KBM-7 (cell line): ENCODE measurements at places on chromosomes 3 and 15.

- no peak for DNase-seq
Measured at GRCh38 chr3:8298021-8298954, 203.3 kb upstream of the LMCD1 start.

GRCh38 chr15:88012688-88013087 is 243.9 kb downstream of the NTRK3 start:
- no peak for DNase-seq

DNA sequence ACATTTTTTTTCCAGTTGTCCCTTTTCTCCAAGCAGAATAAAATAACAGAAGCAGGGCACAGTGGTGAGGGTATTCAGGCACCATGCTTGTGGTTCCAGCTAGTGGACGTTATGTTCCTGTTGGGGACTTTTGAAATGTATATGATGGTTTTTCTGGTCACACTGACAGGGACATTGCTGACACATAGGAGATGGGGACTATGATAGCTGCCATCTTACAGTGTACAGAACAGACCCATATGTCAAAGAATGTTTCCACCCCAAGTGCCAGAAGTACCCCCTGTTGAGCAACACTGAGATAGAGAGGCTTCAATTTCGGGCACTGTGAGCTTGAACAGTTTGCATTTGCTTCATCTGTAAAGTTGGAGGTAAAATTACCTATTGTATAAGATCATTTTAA is 38.6 kb downstream of the MCTP2 start:
- no peak for DNase-seq

DNA sequence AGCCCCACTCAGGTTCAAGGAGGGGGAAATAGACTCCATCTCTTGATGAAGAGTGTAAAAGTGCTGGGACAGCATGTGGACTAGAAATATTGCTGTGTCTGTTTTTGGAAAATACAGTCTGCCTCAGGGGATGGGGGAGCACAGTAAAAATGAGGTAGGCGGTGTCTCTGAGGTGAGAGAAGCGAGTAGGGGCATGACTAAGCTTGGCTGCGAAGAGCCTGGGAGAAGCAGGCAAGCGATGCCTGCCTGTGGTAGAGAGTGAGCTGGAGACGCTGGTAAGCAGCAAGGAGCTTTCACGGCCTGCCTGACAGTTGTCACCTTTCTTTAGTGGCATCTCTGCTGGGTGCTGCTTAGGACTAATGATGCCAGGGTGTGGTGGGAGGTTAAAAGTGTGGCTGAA is 49.0 kb upstream of the DCLK3 start:
- no peak for DNase-seq

- DNase-seq, result no peak
Measured at GRCh38 chr15:70133296-70133695, 35.6 kb upstream of the TLE3 start.

DNA sequence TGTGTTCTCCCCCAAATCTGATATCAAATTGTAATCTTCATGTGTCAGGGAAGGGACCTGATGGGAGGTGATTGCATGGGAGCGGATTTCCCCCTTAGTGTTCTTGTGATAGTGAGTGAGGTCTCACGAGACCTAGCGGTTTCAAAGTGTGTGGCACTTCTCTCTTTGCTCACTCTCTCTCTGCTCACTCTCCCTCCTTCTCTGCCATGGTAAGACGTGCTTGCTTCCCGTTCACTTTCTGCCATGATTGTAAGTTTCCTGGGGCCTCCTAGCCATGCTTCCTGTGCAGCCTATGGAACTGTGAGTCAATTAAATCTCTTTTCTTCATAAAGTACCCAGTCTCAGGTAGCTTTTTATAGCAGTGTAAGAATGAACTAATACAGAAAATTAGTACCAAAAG is 30.6 kb upstream of the OR5H6 start:
- DNase-seq, result peak; percentile 27

DNA sequence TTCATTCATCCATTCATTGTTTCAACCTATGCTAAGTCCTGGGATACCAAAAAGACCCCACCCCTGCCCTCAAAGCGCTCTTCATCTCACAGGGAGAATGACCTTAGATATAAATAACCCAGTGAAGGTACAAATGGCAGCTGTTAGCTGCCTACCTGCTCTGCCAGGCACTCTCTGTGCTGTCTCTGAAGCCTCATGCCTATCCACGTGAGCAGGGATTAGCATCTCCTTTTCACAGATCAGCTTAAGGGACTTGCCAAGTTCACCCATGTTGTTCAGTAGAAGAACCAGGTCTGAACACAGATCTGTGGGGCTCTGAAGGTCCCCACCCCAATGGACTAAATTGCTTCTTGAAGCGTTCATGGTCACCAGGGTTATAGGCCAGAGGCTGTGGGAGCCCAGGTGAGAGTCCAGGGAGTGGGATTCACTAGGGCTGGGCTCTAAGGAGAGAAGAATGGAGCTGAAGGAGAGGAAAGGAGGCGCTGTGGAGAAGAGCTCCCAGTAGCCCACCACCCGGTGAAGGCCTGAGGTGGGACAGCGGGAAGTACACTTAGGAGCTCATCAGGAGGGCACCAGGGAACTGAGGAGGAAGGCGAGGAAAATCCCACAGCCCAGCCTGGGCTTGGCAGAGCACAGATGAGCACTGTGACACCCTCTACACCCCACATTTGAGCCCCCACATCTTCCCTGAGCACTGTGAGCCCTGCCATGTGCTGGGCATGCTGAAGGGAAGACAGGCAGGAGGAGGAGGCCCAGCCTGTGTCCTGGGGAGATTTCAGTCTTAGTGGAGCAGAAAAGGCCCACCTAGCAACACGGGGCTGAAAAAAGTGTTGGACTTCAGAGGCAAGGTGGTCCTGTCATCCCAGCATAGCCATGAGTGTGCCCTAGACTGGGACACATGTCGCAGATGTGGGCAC is 20.4 kb downstream of the RBP1 start:
- DNase-seq, result no peak

DNA sequence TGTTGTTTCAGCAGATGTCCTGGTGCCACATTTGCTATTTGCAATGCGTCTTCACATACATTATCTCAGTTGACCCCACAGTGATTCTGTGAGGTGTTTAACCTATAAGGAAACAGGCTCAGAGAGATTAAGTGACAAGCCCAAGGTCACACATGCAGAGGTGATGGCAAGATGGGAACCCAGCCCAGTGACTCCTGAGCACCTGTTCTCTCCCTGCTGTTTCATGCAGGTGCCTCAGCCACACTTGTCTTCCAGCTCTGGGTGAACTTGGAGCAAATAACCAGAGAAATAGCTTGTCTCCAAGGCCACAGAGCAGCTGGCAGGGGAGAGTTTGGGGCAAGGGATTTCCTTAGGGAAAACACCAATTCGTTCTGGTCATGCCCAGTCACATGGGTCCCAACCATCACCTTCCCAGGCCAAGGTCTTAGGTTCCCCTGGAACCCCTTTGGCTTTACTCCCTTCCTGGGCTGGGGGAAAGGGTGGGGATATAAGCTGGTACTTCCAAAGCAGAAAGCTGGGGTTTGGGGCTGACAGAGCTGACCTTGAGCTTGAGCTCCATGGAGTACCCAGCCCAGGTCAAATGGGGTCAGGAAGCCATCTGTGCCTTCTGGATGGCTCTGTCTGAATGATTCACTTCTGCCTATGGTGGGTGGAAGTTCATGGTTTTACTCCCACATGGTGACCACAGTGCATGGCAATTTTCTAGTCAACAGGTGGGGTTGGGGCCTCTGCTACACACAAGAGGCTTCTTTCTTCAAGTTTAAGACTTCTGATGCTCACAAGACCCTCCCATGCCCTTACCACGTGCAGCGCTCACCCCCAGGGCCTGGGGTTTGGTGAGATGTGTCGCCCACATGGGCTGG is 22.4 kb downstream of the LIPC start:
- DNase-seq, result peak; percentile 93

- DNase-seq, result no peak
Measured at GRCh38 chr3:17115186-17115585, 230.4 kb downstream of the PLCL2 start.

DNA sequence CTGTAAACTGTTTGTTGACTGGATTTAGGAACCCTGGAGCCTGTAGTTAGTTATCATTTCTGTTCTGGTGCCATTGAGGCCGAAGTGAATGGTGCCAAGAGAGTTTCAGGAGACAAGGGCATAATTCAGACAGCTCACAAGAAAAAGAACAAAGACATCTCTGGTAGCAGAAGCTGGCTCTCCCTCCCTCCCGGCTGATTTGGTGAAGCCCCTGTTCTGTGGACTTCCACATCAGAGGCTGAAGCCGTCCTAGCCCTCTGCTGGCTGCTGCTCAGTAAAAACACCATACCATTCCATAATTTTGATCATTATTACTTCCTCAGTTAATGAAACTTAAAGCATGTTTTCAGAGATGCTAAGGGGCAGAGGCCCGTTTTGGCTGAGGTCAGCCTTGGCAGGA is 381.2 kb upstream of the WNT5A start:
- DNase-seq, result no peak

DNA sequence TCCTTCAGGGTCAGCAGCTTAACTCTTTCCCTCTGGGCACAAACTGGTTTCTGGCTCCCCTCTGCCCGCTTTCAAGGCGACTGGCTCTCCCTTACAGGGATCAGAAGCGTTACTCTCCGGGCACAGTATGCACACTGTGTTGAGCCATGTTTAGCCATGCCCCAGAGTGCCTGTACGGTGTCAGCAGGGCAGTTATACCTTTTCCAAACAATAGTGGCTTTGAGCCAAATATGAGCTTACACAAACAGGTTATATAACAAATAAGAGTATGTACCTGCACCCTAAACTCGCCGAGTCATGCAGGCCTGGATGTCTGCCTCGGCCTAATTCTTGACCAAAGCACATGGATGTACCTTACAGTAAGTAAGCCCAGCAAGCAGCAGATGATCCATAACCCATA is 175.6 kb upstream of the ANKRD28 start:
- DNase-seq, result no peak

DNA sequence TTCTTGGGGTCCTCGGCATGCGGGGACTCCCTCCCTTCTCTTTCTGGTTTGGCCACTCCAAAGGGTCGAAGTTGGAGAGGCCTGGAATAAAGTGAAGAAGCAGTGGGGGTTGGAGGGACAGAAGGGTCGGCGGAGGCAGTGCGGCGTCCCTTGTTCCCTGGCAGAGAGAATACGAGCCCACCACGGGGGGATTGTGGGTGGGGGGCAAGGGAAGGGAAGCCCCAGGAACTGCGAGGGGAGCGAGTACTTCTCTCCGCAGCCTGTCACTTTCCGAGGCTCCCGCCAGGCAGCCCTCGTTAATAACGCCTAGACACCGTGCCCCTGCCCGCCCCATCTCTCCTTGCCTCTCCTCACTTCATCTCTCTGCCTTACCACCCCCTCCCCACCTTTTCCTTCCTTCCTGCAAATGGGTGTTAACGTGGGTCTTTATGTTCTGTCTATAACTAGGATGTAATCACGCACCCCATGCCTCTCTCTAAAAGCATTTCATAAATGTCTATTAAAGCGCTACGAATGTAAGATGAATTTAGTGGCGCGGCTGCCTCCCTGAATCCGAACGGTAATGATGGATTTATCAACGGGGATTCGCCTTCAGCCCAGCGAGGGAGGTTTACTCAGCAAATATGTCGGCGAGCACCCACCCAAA is 13.7 kb downstream of the NR2F2 start:
- DNase-seq, result no peak

DNA sequence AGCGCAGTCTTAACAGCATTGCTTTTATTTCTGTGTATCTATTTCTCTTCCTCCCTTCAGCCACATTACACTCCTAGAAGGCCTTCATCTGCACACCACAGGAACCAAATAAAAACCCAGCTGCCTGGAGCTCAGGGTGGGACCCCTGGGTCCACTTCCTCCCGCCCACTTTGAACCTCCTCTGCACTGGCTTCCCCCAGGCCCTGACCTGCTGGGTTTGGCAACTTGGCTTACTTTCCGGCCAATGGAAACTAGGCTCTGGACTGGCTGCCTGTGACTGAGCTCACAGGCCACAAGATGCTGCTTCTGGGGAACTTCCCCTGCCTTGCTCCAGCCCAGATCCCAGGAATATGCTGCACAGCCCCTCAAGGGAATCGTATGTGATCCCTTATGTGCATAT is 89.8 kb downstream of the SEMA5B start:
- no peak for DNase-seq

DNA sequence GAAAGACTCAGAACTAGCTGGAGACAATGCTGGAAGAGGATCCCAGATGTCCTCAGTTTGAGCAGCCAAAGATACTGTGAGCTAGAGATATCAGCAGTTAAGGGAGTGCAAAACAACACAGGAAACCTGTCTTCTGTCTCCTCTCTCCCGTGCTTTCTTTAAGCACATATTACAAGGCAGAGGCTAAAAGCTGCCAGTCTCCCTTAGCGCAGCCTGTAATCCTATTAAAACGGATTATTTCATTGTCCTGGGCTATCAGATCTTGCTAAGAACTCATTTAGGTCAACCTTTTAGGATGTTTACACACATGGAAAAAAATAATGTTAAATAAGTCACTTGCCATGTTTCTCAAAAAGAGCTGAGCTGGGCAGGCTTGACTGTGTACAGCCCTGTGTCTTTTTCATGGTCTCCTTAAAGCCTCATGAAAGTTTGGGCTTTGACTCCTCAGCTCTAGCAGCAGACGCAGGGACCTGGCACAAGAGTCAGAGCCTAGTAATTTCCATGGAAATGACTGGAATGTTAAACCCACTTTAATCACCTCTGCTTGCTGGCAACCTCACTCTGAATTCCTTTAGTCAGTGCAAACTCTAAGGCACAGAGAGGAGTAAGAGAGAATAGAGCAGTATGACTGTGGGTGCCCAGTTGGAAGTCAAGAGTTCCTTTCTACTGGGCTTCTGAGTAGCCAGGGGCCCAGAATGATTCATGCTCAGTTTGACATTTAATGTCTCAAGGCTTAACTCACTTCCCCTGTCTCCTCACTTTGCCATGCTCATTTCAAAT is 491.9 kb downstream of the NTRK3 start:
- no peak for DNase-seq

DNA sequence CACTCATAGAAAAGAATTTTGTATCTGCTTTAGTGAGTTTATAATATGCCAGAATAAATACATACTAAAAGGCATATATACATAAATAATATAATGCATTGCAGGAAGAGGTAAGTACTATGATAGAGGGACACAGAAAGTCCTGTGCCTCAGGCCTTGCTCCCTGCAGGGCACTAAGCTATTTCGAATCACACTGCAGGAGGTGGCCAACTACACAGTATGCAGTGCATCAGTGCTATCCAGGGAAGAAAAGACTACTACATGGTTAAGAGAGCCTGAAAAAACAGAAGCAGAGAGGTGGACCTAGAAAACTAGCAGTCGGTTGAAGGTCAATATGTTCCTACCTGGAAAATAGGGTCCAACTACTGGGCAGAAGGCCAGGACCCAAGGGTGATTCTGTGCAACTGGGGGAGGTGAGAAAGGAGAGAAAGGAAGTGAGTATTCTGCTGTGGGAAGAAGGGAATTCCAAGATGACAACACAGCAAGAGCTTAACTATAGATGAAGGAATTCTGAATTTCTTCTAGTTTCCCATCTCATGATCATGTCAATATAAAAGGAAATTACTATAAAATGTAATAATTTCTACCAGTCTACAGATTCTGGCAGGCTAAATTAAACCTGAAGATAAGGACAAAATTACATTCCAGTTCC is 218.0 kb downstream of the ZBTB20 start:
- no peak for DNase-seq

DNA sequence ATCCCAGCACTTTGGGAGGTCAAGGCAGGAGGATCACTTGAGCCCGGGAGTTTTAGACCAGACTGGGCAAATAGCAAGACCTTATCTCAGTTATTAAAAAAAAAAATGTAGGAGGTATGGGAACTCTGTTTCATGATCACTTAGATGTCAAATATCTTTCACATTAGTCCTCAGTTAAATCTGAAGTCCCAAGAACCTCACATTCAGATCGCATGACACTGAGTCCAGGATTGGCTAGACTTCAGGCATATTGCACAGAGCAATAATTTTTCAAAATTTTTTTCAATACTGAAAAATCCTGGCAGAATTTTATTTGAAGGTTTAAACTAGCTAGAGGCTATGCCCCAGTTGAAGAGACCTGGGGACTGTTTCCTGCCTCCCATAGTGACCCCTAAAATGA is 56.3 kb upstream of the ZNF148 start:
- DNase-seq, result no peak

GRCh38 chr3:109910772-109911171 is 573.4 kb upstream of the DPPA4 start:
- no peak for DNase-seq
